Breast epithelium (tissue), 4 donors: ENCODE measurements at places on chromosomes 12 and 14.

DNA sequence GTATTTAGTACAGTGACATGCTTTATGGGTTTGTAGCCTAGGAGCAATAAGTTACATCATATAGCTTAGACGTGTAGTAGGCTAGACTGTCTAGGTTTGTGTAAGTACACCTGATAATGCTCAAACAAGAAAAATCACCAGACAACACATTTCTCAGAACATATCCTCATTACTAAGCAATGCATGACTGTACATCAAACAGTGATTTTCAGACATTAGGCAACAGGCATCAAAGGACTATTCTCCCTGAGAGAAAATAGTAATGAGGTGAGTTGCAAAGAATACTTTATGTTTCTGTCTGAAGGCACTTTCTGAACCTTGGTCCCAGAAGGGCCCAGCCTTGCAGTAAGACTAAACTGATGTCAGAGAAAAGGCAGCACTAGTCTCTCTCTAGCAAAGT lies 48.4 kb upstream of the SYT10 start:
- H3K36me3 ChIP-seq, result no peaks in the 10 kb centered on the region
- no peaks in the 10 kb centered on the region for H3K27me3 ChIP-seq
- no peak overlapping the region for H3K27ac ChIP-seq
- DNase-seq, result no peak
- no peaks in the 10 kb centered on the region for H3K4me1 ChIP-seq
- no peak overlapping the region for H3K4me3 ChIP-seq

- DNase-seq, result no peak
- H3K27me3 ChIP-seq, result no peaks in the 10 kb centered on the region
- no peaks in the 10 kb centered on the region for H3K36me3 ChIP-seq
- no peak overlapping the region for H3K4me3 ChIP-seq
- H3K27ac ChIP-seq, result no peak overlapping the region
Observed at GRCh38 chr12:132730353-132730752, 19.7 kb downstream of the PGAM5 start.

- no peaks in the 10 kb centered on the region for H3K4me1 ChIP-seq
- no peaks in the 10 kb centered on the region for H3K36me3 ChIP-seq
- H3K27ac ChIP-seq, result peak overlapping the region; percentile 84
- no peak overlapping the region for H3K4me3 ChIP-seq
- no peak for DNase-seq
Observed at GRCh38 chr14:75201087-75201486, 24.7 kb upstream of the TMED10 start.

GRCh38 chr12:1611803-1612572 lies 17.0 kb upstream of the WNT5B start:
- no peak overlapping the region for H3K4me3 ChIP-seq
- H3K4me1 ChIP-seq, result no peaks in the 10 kb centered on the region
- no peaks in the 10 kb centered on the region for H3K27me3 ChIP-seq
- no peak for DNase-seq
- no peaks in the 10 kb centered on the region for H3K36me3 ChIP-seq

- no peak overlapping the region for H3K27ac ChIP-seq
- no peaks in the 10 kb centered on the region for H3K27me3 ChIP-seq
- no peaks in the 10 kb centered on the region for H3K36me3 ChIP-seq
- no peaks in the 10 kb centered on the region for H3K4me1 ChIP-seq
Observed at GRCh38 chr12:26047401-26048226, 77.2 kb downstream of the BHLHE41 start.

- no peak overlapping the region for H3K4me3 ChIP-seq
- H3K27me3 ChIP-seq, result no peaks in the 10 kb centered on the region
- no peak for DNase-seq
- H3K36me3 ChIP-seq, result no peaks in the 10 kb centered on the region
- no peak overlapping the region for H3K27ac ChIP-seq
Observed at GRCh38 chr12:52383331-52383730, 2.1 kb downstream of the KRT84 start.

- no peak for DNase-seq
- no peaks in the 10 kb centered on the region for H3K4me1 ChIP-seq
- H3K36me3 ChIP-seq, result no peaks in the 10 kb centered on the region
Observed at GRCh38 chr12:62813031-62813829, 121.7 kb downstream of the PPM1H start.

- H3K27me3 ChIP-seq, result no peaks in the 10 kb centered on the region
- no peak overlapping the region for H3K4me3 ChIP-seq
- no peaks in the 10 kb centered on the region for H3K4me1 ChIP-seq
- no peak for DNase-seq
- no peak overlapping the region for H3K27ac ChIP-seq
Observed at GRCh38 chr12:105420046-105420445, 89.6 kb downstream of the C12orf75 start.

DNA sequence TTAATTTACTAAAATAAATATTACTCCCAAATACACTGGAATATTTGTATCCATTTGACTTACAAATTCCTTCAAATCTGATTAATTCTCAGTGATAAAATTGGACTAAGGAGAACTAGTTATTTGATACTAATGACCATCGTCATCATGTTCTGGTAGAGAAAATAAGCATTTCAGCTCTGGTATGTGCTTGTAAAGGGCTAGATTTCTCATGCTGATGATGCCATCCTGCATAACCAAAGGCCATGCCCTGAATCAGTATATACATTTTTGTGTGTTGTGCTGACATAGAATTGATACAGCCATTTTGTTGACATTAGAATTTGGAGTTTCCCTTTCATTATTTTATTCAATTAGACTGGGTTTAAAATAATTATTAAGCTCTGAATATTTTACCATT lies 148.9 kb downstream of the PCNX1 start:
- no peak overlapping the region for H3K4me3 ChIP-seq
- no peaks in the 10 kb centered on the region for H3K4me1 ChIP-seq
- no peak overlapping the region for H3K27ac ChIP-seq
- H3K27me3 ChIP-seq, result no peaks in the 10 kb centered on the region

DNA sequence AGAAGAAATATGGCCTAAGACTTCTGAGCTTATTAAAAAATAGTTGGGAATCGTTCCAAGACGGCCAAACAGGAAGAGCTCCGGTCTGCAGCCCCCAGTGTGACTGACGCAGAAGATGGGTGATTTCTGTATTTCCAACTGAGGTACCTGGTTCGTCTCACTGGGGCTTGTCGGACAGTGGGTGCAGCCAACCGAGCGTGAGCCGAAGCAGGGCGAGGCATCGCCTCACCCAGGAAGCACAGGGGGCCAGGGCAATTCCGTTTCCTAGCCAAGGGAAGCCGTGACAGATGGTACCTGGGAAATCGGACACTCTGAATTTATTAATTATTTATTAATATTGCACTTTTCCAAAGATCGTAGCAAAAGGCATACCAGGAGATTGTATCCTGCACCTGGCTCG lies 857.8 kb downstream of the C12orf50 start:
- no peak overlapping the region for H3K27ac ChIP-seq
- H3K4me1 ChIP-seq, result no peaks in the 10 kb centered on the region
- DNase-seq, result no peak
- no peaks in the 10 kb centered on the region for H3K36me3 ChIP-seq

DNA sequence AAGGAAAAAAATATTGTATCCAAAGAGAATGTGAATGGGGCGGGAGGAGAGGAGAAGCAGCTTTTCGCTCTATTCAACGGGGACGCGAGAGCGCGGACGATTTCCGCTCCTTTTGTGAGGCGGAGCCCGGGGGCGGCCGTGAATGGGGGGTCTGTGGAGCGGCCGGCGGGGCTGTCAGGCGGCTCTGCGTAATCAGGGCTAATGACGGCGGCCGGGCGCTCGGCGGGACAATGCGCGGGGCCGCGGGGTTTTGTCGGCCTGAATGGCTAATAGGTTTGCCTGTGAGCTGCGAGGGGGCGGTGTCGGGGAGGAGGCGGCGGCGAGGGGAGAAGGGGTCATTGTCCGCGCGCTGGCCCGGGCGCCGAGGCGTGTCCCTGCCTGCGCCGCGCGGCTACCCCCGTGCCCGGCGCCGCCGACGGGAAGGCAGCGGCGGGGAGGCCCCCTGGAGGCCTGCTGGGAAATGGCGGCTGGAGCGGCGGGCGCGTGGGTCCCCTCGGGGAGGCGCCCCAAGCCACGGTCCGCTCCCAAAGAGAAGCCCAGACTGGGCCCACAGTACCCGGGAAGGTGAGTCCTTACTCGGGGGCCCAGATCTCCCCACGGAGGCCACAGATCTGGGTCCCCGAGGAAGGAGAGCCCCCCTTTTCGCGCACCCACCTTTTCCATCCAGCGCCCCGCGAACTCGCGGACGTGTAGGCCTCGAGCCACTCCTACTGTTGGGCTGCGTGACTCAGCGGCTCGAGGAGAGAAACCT lies 6.0 kb downstream of the SIX6 start:
- H3K27ac ChIP-seq, result no peak overlapping the region
- no peak for DNase-seq
- H3K4me3 ChIP-seq, result peak overlapping the region; percentile 43
- peaks cover 4% of the 10 kb centered on the region for H3K27me3 ChIP-seq

DNA sequence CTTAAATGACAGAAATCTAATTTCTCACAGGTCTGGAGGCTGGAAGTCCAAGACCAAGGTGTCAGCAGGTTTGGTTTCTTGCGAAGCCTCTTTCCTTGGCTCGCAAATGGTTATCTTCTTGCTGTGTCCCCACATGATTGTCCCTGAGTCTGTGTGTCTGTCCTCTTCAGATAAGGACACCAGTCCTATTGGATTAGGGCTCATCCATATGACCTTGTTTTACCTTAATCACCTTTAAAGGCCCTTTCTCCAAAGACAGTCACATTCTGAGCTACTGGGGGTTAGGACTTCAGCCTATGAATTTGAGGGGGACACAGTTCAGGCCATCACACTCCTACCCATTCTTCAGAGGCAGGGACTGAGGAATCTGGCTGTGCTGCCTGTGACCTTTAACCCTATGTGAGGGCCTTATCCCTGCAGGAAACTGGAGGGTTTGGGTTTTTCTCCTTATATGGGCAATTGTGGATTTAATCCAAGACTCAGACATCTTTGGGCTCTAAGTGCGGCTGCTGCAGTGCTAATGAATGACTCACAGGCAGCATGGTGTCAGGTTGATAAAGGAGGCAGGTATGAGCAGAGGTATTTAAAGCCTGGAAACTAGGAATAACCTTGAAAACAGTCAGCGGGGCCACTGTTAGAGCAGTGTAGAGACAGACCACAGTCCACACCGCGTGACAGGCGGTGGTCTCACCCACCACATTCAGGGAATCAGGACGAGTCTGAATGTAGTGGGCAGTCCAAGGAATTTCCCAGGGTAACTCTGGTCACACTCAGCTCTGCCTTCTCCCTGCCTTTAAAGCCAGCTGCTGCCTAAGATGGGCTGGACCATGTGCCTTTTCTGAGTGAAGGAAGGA lies 10.2 kb downstream of the TPCN1 start:
- no peak overlapping the region for H3K27ac ChIP-seq
- no peaks in the 10 kb centered on the region for H3K27me3 ChIP-seq
- H3K4me3 ChIP-seq, result no peak overlapping the region
- DNase-seq, result no peak
- H3K36me3 ChIP-seq, result no peaks in the 10 kb centered on the region
- no peaks in the 10 kb centered on the region for H3K4me1 ChIP-seq

DNA sequence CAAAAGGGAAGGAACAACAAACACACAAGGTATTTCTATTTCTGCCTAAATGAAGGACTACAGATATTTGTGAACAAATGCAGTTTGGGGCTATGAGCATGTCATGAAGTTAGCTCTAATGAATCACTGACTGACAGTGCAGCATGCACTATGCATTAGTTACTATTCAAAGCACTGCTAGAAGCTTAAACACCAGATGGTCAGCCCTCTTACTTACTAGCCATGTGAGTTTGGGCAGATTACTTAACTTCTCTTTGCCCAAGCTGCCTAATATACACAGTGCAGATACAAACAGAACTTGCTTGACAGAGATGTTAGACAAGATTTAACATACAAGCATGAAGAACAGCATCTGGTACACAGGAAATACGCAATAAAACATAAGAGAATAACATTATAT lies 96.0 kb downstream of the ATXN2 start:
- H3K36me3 ChIP-seq, result peaks cover 12% of the 10 kb centered on the region
- H3K4me3 ChIP-seq, result no peak overlapping the region
- DNase-seq, result no peak
- H3K27me3 ChIP-seq, result no peaks in the 10 kb centered on the region
- no peaks in the 10 kb centered on the region for H3K4me1 ChIP-seq
- H3K27ac ChIP-seq, result no peak overlapping the region

GRCh38 chr12:51118706-51119105 lies 35.3 kb upstream of the CSRNP2 start:
- H3K4me3 ChIP-seq, result no peak overlapping the region
- no peaks in the 10 kb centered on the region for H3K36me3 ChIP-seq
- H3K27ac ChIP-seq, result no peak overlapping the region

DNA sequence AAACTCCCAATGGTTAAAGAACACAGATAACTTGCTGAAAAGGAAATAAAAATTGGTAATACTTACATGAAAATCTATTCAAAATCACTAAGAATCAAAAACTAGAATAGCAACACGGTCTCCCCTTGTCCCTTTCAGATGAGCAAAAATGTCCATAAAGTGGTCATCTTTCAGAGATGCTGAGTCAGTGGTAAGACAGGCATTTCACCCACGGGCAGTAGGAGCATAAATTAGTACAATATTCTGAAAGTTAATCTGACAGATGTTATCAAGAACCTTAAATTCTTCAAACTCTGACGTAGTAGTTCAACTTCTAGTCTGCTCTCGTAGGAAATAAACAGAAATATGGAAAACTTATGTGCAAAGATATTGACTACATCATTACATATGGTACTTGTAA lies 33.1 kb upstream of the GNPNAT1 start:
- H3K27me3 ChIP-seq, result no peaks in the 10 kb centered on the region
- H3K4me3 ChIP-seq, result no peak overlapping the region
- H3K27ac ChIP-seq, result no peak overlapping the region
- H3K4me1 ChIP-seq, result no peaks in the 10 kb centered on the region

DNA sequence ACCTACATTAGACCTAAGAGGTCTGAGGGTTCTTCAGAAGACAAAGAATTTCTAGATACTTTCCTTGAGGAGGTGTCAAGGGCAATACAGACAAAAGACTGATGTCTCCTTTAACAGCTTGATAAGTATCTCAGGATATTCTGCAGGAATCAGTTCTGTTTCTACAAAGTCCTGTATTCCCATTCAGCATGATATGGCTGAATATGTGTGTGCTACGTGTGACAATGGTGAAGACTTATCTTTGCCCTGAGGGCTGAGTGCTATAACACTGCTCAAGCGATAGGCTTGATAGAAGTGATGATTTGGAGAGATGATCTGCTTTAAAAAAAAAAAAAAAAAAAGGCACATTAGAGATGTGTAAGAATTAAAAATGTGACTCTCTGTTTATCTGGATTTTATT lies 429.7 kb downstream of the EGLN3 start:
- no peaks in the 10 kb centered on the region for H3K4me1 ChIP-seq
- no peaks in the 10 kb centered on the region for H3K36me3 ChIP-seq
- H3K27me3 ChIP-seq, result no peaks in the 10 kb centered on the region
- no peak overlapping the region for H3K27ac ChIP-seq
- no peak for DNase-seq

DNA sequence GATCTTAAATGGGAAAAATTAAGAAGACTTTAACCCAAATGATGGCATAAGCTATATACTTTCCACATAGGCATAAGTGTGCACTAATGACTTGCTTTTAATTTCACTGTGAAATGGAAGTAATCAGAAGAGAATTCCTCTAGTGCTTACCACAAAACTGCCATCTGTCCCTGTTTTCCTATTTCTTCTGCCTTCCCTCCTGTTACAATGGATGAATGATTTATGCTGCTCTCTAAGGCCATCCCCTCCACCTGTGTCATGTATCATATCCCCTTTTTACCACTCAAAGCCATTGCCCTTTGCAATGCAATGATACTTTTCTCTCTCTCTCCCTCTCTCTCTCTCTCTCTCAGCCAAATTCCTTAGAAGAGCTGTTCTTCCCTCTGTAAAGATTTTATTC lies 109.1 kb downstream of the C12orf50 start:
- no peak overlapping the region for H3K4me3 ChIP-seq
- H3K36me3 ChIP-seq, result no peaks in the 10 kb centered on the region
- no peak for DNase-seq
- H3K27me3 ChIP-seq, result no peaks in the 10 kb centered on the region
- H3K4me1 ChIP-seq, result no peaks in the 10 kb centered on the region
